Eye (tissue), 1 donor: ENCODE measurements at places on chromosomes 6 and 20.

DNA sequence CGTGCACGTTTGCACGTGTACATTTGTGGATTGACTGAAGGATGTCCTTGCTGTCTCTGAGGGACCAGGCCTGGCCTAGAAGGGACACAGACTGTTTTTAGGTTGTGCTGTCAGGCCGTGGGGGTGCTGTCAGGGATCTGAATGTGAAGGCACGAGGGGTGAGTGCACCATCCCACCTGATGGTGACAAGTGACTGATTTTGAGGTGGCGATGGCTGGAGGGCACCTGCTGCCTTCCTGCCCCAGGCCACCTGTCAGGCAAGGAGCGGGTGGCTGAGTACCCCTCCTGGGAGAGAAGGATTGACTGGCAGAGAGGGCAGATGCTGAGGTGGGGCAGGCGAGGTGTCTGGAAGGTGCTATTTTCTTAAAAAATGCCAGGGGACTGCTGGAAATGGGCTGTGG is 1.2 kb downstream of the RAB44 start:
- no peak for DNase-seq

DNA sequence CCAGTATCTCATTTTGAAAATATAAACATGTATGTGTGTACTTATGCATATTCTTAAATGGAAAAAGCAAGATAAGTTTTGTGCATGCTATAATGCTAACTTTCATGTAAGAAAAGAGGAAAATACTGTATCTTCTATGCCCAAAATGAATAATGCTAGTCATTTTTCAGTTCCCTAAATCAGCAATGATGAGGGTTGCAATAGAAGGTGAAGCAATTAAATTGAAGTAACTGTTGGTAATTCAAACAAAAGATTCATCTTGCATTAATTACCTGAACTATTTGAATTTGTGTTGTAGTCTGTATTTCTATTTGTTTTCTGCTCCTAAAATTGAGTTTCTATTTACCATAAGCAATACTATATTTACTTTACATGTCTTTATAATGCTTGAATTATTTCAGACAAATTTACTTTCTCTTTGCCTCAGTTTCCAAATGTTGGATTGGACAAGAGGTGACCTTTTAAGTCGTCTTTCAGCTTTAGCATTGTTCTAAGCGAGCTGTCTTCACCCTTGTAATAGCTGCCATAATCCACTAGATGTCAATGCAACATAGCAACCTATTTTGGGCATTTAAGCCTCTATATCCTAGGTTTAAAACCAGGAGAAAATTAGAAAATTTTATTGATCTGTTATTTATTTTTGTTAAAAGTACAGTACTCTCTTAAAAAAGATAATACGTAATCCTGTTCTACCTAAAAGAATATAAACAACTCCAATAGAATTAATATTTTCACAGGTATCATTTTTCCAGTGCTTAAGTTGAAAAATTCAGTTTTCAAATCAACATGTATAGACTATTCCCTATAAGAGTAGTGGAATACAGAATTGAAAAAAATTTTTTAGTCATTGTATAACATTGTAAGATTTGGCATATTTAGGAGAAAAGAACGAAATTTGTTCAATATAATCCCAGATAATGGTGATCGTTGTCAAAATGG is 52.3 kb upstream of the IFNGR1 start:
- DNase-seq, result peak; percentile 81

GRCh38 chr6:149259753-149260152 is 57.8 kb upstream of the TAB2 start:
- DNase-seq, result no peak

GRCh38 chr20:19789446-19789845 is 31.4 kb downstream of the RIN2 start:
- DNase-seq, result no peak

DNA sequence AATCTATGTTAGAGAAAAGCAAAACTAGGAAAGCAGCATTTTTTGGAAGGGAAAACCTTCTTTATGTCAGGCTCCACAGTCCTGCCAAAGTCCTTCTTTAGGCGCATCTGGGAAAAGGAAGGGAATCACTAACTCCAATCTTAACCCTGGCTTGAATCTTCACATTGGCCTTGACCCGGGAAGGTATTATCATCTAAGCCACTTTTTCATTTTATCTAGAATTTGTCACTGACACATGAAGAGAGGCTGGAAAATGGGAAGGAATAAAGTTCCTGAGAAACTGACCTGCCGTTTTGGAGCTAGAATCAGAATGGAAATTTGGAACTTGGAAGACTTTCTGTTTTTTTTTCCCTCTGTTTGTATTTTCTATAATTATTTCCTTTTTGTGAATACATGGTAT is 53.4 kb upstream of the UTRN start:
- DNase-seq, result no peak

GRCh38 chr6:105862936-105863607 is 223.1 kb upstream of the PRDM1 start:
- DNase-seq, result no peak

- peak; percentile 50 for DNase-seq
Observed at GRCh38 chr6:5208057-5208456, 52.7 kb downstream of the LYRM4 start.

- no peak for DNase-seq
Observed at GRCh38 chr6:167588181-167588919, 238.4 kb upstream of the AFDN start.

DNA sequence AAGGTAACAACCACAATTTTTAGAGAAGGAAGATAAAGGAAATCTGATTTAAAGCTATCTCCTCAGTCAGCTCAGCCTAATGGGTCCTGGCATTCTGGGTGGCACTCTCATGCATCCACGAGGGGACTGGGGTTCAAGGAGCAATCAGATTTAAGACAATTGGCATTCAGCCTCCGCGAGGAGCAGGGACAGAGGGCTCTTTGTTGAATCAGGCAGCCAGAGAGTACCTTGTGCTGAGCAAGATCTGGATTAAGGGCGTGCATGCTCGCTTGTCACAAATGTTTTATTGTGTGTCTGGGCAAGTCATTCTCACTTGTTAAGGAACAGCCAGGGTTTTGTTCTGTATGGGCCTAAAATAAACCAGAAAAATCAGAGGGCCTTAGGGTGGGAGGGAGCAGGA is 475.3 kb upstream of the NRSN1 start:
- peak; percentile 76 for DNase-seq

DNA sequence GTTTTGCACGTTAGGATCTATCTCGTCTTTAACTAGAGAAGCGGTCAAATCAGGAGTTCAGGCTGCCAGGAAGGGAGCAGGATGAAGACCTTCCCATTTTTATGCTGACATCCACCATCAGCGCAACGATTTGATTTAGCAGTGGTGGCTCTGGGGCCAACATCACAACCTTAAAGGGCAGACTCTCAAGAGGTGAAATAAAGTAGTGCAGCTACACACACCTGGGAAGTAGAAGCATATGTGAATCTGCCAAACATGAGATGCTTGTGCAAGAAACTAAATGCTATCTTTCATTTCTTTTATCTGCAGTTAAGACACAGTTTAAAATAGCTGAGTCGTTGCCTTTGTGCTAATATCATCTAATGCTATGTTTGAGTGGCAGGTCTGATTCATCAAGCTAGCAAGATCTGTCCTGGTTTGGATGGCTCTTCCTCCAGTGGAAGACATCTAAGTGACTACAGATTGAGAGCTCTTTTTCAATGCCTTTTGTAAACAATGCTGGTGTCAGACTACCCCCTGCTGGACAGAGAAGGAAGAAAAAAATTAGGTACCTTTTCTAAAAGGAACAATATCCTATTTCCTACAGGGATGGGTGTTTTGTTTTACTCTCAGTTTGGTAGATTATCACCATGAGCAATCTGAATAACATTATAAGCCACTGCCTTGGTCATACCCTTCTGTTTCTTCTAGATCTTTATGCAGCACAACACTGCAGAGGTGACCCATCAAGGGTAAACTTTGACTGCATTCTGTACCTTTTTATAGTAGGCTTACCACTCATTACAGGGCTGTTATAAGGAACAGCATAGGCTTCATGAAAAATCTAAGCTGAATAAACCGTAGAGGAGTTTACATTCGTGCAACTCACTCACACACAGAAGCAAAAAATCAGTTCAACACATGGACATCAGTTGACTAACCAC is 171.6 kb upstream of the FBXL4 start:
- DNase-seq, result peak; percentile 86

- peak; percentile 37 for DNase-seq
Observed at GRCh38 chr20:33789109-33789857, 21.9 kb upstream of the CHMP4B start.

- DNase-seq, result no peak
Observed at GRCh38 chr20:235891-236290, 8.8 kb downstream of the DEFB129 start.

DNA sequence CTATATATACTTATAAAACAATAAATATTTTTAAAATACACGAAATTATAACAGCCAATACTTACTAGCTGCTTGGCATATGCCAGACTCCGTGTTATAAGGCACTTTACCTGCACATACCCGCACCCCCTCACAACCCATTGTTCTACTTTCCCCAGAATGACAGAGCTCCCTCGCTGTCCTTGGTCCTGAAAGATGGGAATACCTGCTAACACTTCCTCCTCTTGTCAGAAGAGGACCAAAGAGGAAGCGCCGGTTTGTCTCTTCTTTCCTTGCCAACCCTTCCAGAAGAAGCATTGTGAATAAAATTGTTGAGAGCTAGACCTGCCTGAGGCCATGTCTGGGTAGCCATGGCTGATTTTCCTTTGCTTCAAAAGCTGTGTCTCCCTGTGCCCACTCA is 149.3 kb downstream of the PTPRT start:
- peak; percentile 81 for DNase-seq
